CD4-positive, alpha-beta T cell treated with Interleukin-15 for 4 hours (primary cell): ENCODE measurements at places on chromosomes 1 and 21.
A peak's percentile ranks its signal among the peaks of the same experiment; 100 is the strongest.

- no peak for DNase-seq
Observed at GRCh38 chr1:218945050-218945449, 228.6 kb upstream of the LYPLAL1 start.

- no peak for DNase-seq
Observed at GRCh38 chr1:42333662-42334239, 1.3 kb downstream of the FOXJ3 start.

DNA sequence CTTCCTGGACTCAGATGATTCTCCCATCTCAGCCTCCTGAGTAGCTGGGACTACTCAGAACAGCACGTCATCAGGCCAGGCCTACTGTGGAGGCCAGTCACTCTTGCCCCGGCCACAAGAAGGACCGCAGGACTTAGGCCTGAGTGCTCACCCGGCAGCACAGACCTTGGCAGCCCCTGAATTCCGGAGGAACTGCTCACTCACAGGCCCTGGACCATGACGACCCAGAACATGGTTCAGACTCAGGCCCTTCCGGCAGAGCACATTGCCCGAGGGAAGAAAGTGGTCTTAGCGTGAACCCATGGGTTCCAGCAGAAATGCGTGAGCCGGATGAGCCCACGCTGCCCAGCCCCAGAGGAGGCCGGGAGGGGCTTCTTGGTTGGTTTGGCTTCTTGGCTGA is 177.3 kb upstream of the TMEM51 start:
- DNase-seq = no peak

DNA sequence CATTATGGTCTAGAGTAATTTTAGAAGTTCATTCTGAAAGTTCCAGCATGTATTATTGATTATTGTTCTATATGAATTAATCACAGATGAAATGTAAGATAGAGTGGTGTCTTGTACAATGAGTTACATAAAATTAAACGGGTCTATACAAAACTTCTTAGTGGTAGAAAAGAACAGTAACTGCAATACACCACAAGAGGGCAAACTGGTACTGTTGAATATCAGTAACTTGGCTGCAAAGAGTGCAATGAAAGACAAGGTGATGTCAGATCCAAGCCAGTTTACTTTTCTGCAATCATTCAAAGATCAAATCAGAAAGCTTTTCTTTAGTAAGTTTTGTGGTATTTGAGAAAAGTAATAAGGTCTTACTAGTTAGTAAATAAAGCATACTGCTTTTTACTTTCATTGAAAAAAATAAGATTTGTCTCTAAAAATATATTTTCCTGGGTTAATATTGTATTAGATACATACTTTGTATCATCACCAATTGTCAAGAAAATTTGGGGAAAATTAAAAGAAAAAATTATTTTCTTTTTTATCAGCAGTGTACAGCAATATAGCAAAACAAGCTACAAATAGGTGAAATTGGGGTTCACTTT is 66.4 kb upstream of the BTG3 start:
- peak; percentile 76 for DNase-seq

- no peak for DNase-seq
Observed at GRCh38 chr21:39321424-39321823, 8.0 kb upstream of the BRWD1 start.

DNA sequence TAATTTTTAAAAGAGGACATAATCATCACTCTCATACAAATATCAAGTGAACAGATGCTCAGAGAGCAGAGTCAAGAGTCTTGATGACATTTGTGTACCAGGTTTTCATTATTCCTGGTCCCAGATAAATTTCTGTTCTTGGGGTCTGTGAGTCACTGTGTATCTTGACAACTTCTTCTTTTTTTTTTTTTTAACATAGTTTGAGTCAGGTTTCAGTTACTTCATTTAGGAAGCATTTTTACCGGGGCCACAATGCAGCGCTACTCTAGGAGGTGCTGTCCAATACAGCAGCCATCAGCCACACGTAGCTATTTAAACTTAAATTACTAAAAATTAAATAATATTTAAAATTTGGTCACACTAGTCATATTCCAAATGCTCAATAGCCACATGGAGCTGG is 188.1 kb upstream of the SAMSN1 start:
- no peak for DNase-seq

DNA sequence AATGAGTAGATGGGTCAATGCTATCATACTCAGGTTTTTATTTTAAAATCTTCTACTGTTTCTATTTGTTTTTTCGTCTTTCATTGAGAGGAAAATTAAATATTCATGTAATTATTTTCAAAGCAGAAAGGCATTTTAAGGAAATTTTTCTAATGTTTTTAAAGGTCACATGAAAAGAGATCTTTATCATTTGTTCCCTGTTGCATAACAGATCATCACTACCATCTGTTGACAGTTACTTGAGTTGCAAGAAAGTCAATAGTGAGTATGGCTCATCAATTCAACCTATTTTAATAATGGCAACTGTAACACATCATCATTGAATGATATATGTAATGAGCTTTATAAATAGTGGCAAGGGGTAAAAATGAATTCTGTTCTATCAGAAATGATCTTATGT is 369.7 kb downstream of the DPYD start:
- no peak for DNase-seq

DNA sequence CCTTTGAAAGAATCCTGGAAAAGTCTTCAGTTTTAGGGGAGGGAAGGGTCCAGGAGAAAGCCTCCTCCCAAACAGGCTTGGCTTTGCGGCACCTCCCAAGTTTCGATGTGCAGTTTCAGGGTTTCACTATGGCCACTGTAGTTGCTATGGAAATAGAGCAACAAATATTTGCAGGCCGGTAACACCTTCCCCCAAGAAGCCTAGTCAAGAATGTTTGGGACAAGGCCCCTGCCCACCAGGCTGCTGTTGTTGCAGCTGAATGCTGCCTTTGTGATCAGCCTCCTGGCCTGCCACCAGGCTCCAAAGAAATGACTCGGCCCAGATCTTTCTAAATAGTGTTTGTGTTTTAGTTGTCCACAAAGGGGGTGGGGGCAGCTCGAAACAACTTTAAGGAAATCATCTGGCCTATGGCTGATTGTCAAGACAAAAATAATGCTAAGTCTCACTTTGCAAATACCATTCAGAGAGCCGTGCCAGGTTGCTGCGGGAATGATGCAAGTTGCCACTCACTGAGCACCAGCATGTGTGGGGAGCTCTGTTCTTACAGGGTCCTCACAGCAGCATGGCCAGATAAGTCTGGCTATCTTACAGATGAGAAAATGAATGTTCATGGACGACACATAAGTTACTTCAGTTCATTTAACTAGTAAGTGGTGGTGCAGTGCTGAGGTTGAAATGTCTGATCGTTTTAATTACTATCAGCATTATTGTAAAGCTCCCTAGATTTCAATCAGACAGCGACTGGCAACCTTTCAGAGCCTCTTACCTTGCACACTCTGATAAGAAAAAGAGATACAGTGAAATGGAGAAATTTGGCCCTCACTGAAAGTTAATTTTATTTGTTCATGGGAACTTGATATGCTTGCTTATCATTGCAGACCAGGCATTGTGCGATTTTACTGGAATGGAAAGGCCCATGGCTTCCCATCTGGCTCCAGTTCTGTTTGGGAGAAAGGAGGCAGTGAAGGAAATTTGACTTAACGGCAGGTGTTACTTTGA is 91.2 kb upstream of the JUN start:
- DNase-seq = no peak

- no peak for DNase-seq
Observed at GRCh38 chr1:204977318-204977717, 65.7 kb upstream of the CNTN2 start.

GRCh38 chr1:107246775-107247345 is 106.0 kb downstream of the NTNG1 start:
- DNase-seq = no peak

DNA sequence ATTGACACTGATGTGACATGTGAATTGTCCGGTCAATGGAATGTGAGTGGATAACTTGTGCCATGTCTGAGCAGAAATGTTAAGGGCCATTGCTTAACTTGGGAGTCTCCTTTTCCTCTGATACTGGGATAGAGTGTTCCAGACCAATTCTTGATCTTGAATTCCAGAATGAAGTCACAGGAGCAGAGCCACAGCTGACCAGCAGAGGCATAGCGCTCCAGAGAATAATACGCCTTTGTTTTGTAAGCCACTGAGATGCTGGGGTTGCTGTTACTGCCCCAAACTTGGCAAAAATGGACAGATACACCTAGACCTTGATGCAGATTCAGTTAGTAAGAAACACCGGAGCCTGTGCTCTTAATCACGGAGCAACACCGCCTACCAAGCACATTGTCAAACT is 6.3 kb downstream of the KCNJ6 start:
- DNase-seq = no peak

GRCh38 chr1:10651389-10651766 is 145.1 kb downstream of the CASZ1 start:
- no peak for DNase-seq

GRCh38 chr1:15584489-15585363 is at the start of gene AGMAT:
Gene AGMAT, minus strand, starts transcription at chr1:15585051. Its CDS starts 84 bp downstream, at chr1:15584967.
- DNase-seq = peak; percentile 44

DNA sequence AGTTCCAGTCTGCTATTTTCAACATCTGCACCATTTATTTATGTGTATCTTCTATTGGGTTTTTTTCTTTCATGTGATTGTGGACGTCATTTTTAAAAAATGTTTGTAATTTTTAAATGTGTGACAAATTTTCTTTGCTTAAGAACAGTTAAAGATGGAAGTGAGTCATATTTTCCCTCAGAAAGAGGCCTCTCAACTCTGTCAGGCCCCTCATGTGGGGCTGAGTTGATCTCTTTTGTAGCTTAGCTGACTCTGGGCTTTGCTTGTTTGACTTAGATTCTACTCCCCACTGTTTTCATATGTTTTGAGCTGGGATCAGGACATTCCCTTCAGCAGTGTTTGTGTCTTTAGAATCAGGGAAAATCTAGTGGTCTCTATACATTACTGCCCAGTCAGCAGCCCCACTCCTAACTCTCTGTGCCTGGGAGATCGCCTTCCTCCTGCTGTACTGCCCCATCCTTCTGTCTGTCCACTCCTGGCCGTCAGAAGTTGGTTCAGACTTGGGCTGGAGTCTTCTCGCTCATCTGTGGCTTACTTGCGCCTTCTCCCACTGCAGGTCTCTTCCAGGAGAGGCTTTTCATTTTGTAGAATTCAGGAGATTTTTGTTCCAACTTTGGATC is 137.4 kb downstream of the DYRK1A start:
- no peak for DNase-seq

GRCh38 chr1:241357366-241358340 is 648 bp upstream of the RGS7 start:
- no peak for DNase-seq

DNA sequence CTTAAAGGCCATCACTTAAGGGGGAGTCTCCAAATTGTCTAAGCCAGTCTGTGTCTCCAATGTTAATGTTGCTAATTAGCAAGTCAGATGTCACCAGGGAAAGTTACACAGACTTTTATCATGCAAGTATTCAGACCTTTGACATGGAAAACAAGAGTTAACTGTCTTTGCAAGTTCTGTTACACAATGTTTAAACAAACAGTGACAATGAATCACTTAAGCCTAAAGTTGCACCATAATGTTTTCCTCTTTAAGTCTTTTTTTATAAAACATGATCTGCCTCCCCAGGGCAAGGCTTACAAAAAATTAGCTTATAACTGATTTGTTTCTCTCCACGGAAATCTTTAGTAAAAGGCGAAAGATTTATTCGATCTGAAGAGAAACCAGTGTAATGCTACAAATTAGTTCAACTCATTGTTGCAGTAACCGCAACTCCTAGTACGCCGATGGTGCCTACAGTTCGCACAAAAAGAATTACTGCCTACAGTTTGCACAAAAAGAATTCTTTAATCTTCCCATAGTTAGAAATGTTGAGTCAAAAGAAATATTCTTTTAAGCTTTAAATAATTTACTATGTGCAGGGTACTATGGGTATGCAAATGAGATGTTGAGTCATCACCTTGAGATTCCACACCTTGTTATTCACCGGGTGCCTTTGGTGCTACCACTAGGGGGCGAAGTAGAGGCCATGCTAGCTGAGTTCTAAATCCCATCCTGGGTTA is 45.3 kb downstream of the HHAT start:
- DNase-seq = peak; percentile 74

DNA sequence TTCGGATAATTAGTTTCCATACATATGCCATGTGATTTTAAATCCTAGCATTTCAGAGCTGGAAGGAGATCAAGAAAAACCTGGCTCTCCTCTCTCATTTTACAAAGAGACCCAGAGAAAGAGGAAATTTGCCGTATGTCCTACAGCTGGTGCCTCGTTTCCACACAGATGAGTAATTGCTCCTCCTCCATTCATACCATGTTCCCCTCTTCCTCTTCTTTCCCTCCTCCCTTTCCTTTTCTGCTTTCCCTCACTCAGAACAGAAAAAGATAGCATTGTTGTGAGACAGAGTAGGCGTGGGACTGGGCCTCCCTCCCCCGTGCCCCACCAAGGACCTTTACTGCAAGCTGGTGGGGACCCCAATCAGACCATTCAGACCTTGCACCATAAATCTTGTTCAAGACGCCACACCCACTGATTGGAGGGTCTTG is 13.7 kb upstream of the SLC44A3 start:
- DNase-seq = no peak

GRCh38 chr1:192168964-192169363 is 10.7 kb downstream of the RGS18 start:
- no peak for DNase-seq

- DNase-seq = no peak
Observed at GRCh38 chr1:42003433-42003832, 84.7 kb upstream of the HIVEP3 start.

DNA sequence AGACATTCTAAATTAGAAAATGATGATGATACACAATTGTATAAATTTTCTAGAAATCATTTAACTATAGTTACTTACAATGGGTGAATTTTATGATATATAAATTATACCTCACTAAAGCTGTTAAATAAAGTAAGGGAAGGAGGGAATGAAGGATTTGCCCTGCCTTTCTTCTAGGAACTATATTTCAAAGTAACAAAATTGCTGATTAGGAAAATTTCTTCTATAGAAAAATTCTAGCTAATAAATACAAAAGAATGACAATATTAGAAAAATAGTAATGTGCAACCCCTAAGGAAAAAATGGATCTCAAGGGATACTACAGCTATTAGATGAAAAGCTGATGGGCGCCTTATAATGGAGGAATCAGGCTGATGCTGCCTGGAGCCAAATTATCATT is 23.1 kb downstream of the SPATA6 start:
- no peak for DNase-seq

DNA sequence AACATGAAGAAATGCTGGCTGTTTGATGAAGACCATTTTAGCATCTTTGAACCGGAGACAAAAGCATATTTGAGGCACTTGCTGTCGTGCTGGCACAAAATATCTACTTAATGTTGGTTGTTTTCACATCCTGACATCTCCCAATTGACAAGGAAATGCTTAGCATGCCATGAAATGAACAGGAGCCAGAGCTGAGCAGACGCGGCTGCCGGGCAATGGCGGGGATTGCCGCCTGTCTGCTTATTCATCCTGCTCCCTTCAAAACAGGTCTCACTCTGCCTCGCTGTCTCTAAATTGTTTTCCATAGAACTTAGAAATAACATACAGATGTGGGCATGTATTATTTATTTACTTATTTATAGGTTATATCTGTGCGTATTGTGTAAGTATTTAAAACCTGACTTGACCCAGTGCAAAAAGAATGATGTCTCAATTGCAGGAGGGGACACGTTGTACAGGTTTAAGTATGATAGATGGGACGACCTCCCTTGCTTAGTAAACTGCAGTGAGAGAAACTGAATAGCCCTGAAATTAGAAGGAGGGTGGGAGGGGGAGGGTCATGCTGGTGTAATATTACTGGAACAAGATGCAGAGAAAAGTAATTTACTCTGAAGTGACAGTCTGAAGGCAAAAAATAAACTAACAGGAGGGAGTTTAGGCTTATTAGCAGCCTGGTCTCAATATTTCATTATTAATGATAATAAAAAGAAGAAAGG is 590.4 kb upstream of the PLXNA2 start:
- DNase-seq = no peak
